ENCODE measurements at places on chromosomes 6 and 20.

DNA sequence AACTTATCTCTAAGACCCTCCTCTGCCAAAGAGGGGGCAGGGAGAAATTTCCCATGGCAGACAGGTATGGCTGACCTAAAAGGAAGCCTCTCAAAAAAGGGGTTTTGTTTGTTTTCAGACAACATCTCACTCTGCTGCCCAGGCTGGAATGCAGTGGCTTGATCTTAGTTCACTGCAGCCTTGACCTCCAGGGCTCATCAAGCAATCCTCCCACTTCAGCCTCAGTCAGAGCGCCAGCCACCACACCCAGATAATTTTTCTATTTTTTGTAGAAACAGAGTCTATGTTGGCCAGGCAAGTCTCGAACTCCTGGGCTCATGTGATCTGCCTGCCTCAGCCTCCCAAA, 3.8 kb downstream of the EZR start:
- no peak for DNase-seq

GRCh38 chr6:79313254-79313653, 78.8 kb upstream of the HMGN3 start:
- no peak for DNase-seq

GRCh38 chr6:148465670-148466069, 123.0 kb downstream of the SASH1 start:
- DNase-seq: no peak

DNA sequence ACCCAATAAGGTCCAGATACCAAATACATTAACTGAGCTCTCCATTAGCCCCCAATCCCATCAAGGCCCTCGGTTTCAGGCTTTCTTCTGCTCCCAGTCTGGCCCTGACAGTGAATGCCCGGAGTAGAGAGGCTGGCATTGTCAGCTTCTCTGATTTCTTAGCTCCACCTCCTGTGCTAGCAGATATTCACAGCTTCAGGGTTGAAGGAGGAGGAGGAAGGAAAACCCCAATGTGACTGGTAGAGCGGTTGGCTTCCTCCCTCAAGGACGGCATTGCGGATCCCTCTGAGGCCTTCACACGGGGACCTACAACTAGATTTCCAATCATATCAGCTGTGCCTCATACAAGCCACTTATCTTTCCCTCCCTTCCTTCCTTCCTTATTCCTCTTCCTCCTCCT, 164.1 kb upstream of the SYNDIG1 start:
- DNase-seq: no peak
